ENCODE measurements at places on chromosomes 7 and 10.

GRCh38 chr7:132489776-132490237 lies 86.5 kb downstream of the PLXNA4 start:
- DNase-seq, result no peak

- no peak for DNase-seq
Measured at GRCh38 chr7:133575726-133576440, 323.0 kb downstream of the EXOC4 start.

- DNase-seq, result no peak
Measured at GRCh38 chr7:149716007-149716931, 57.1 kb downstream of the ZNF467 start.

DNA sequence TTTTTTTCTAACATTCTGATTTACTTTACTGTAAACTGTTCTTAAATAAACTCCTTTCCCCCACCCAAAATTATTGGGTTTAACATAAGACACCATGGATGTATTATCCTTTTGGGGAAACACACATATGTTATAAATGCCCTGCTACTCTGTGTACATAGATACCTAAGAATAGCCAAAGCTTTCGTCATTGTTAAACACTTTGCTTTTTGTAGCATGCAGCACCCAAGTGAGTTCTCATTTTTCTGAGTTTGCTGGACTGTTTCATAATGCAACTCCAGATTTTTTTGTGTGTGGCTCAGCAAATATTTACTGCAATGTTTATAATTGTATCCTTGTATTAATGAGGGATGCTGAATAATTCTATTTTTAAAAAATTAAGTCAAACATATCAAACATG lies 86.9 kb downstream of the VTI1A start:
- DNase-seq, result no peak

DNA sequence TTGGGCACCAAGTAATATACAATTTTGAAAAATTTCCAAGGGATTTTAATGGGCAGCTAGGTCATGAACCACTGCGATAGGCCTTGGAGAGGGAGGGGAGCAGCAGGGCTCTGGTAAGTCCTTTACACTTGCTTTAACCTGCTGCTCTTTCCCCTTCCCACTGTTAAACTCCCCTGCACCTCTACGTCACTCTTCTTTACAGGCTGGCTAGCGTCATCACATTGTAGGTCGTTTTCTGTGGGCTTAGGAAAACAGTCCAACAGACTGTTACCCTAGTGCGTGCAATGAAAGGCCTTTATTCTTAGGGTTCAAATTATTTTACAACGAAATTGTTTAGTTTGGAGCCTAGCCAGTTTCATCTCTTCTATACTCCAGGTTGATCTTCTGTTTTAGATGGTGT lies 235.7 kb downstream of the AUTS2 start:
- no peak for DNase-seq

Measured in fibroblast of skin of left biceps (primary cell).